Brain pericyte (primary cell): ENCODE measurements at places on chromosomes 2 and 18.

DNA sequence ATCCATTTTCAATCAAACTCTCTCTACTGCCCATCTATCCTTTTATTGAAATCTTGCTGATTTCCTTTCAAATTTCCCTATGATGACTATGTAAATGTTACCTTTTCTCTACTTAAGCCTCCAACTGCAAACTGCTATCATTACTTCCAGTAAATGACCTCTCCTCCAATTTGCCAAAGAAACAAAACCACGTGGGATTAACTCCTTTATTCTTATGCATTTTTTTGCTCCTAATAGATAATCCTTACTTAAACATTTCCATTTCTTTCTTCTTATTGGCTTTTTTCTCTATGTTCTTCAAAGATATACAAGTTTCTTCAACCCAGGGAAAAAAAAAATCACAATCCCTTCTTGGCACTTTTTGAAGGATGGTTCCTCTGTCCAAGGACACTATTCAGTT lies 61.2 kb downstream of the CCDC88A start:
- no peak for DNase-seq

- DNase-seq: no peak
These were observed 32.2 kb downstream of the NHEJ1 start for GRCh38 chr2:219128396-219128795.

GRCh38 chr2:161631855-161632391 lies 7.7 kb downstream of the SLC4A10 start:
- DNase-seq: no peak

GRCh38 chr2:148614322-148615049 lies 30.1 kb upstream of the EPC2 start:
- no peak for DNase-seq

DNA sequence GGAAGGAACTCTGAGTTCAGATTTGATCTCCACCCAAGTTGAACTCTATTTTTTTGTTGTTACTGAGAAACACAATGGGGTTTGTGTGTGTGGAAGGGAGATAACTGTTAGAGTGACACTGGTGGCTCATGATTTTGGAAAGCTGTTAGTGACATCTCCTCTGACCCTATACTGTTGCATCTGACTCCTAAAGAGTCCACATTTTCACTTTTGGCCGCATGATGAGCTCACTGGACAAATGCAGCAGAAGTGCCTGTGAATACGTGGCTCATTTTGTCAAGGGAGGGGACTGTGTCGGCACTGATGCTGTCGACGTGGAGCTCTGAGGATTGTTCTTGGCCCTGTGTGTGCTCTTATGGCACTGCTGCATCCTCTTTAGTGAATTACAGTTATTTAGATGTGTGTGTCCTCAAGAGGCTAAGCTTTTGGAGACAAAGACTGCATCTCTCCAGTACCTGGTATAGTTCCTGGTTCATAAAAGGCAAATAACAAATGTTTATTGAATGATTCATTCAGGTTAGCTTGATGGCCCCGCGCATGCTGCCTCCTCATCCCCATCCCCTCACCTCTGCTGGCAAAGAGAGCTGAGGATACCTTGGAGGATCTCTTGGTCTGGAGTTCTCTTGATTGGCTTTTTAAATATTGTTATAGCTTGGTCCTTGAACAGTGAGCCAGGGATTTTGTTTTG lies 135.4 kb downstream of the PHLPP1 start:
- DNase-seq: no peak

DNA sequence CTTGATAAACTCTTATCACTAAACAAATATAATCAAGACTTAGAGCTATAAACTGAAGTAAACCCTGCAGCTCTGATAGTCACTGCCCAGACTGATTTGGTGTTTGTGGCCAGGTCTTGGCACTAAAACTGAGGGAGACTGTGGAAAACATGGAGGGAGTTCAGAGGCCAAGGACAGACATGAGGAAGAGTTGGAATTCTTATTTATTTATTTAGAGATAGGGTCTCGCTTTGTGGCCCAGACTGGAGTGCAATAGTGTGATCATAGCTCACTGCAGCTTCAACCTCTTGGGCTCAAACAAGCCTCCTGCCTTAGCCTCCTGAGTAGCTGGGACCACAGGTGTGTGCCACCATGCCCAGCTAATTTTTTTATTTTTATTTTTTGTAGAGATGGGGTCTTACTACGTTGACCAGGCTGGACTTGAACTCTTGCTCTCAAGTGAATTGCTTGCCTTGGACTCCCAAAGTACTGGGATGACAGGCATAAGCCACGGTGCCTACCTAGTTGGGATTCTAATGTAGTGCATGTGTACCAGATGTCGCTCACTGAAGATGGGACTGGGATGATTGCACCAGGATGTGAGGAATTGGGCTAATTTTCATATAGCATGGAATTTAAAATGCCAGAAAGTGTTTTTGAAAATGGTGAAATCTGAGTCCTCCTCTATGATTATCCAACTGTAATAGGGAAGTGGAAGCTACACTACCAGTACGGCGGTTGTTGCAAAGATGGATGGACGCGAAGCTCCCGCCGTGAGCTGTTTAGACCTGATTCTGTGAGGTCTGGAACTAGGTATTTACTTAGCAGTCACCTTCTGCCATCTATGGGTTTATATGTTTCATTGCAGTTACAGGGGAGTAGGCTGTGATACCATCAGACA lies 52.7 kb upstream of the CTLA4 start:
- no peak for DNase-seq

- DNase-seq: no peak
These were observed 61.5 kb downstream of the STPG4 start for GRCh38 chr2:47093626-47094025.

- no peak for DNase-seq
These were observed 344.3 kb upstream of the RAB12 start for GRCh38 chr18:8264861-8265411.

GRCh38 chr18:34816183-34816582 lies 106.1 kb downstream of the DTNA start:
- DNase-seq: no peak

DNA sequence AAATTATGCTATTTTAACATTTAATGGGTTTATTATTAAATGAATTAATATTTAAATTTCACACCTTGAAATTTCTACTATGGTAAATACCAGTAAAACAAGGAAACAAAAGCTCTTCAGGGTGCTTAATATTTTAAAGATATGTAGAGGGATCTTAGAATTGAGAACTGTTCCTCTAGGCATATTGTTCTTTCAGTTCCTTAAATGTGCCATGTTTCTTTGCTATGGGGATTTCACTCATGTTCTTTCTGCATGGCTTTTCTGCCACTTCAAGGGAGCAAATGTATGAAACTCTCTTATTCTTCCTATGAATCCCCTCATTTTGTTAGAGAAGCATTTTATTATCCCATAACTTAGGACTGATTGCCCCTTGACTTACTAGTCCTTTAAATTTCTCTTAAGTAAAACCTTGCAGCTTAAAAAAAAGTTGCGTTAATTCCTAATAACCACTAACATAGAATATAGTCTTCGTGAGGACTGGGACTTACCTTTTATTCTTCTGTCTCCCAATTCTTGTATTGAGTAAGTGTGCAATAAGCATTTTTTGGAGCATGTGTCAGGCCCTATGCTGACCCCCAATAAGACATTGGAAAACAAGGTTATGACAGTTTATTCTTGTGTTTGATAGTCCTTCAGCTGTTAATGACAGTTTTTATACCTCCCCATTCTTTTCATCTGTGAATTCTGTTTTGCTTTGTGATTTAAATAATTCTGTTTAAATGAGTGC lies 95.7 kb downstream of the BIRC6 start:
- DNase-seq: no peak

GRCh38 chr2:43724728-43725526 lies 48.7 kb upstream of the C1GALT1C1L start:
- no peak for DNase-seq

GRCh38 chr2:162107361-162107901 lies 33.4 kb upstream of the DPP4 start:
- no peak for DNase-seq

GRCh38 chr2:121793816-121794215 lies 38.4 kb downstream of the TSN start:
- no peak for DNase-seq

- no peak for DNase-seq
These were observed 19.4 kb downstream of the DOK1 start for GRCh38 chr2:74573747-74574562.

DNA sequence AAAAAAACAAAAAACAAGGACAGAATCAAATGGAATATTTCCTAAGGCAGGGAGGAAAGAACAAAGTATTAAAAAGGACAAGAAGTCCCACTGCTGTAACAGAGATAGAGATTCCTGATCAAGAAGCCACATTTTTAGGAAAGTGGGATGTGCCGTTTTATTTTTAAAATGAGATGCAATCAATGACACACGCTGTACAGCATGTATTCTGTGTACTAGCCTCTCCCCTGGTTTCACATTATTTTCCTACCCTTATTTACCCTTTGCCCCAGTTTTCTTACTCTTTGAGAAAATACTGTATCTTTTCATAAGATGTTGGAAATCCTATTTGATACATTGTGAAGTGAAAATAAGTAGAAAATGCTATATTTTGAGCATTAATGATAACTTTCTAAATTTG lies 45.8 kb downstream of the E2F6 start:
- no peak for DNase-seq

DNA sequence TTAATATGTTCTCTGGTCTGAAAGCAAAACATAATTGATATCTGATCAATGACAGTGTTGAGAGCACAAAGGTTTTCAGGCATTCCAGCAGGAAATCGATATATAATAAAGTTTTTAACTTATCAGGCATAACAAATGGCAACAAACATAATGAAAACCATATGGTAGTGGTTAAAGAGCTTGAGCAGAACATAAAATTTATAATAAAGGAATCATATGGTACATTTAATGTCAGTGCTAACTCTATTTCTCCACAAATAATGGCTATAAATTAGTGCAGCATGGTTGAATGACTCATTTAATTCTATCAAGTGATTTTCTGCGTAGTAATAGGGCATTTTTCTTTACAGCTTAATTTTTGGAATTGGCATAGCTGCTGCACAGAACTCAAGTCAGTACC lies 306.2 kb downstream of the FSIP2 start:
- no peak for DNase-seq

DNA sequence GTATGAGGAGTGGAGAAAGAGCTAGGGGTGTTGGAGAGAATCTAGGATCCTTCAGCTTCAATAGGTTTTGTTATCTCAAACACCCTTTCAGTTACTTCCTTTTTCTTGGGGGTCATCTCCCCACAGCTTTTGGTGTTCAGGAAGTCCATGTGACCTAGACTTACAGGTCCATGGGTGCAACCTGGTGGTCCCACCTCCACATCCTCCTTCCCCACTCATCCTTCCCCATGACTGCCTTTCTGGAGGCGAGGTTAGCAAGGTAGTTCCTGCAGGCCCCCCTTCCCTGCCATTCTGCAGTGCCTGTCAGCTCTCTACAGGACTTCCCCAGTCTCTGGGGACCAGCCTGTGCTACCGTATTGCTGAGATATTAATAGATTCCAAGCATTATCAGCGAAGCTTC lies 107.6 kb downstream of the TMEM17 start:
- DNase-seq: no peak

- DNase-seq: no peak
These were observed 4.5 kb upstream of the MAP3K2 start for GRCh38 chr2:127392133-127392827.

- DNase-seq: no peak
These were observed 751.4 kb upstream of the HS6ST1 start for GRCh38 chr2:129069875-129070594.

DNA sequence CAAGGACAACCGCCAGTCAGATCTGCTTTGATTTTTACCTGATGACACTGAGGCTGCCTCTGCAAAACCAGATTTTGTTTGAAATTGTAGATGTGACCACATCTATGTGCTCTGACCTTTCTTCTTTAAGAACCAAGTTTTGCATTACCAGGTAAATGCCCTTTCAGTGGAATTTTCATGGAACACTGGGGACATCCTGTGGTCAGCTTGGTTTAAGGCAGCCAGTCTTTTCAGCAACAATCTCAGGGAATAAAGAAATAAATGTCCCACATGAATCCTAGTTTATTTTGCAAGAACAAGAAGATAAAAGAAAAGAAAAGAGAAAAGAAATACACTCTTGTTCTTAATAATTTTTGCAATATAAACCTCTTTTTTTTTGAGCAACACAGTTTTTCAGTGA lies 90.6 kb downstream of the POU3F3 start:
- no peak for DNase-seq

DNA sequence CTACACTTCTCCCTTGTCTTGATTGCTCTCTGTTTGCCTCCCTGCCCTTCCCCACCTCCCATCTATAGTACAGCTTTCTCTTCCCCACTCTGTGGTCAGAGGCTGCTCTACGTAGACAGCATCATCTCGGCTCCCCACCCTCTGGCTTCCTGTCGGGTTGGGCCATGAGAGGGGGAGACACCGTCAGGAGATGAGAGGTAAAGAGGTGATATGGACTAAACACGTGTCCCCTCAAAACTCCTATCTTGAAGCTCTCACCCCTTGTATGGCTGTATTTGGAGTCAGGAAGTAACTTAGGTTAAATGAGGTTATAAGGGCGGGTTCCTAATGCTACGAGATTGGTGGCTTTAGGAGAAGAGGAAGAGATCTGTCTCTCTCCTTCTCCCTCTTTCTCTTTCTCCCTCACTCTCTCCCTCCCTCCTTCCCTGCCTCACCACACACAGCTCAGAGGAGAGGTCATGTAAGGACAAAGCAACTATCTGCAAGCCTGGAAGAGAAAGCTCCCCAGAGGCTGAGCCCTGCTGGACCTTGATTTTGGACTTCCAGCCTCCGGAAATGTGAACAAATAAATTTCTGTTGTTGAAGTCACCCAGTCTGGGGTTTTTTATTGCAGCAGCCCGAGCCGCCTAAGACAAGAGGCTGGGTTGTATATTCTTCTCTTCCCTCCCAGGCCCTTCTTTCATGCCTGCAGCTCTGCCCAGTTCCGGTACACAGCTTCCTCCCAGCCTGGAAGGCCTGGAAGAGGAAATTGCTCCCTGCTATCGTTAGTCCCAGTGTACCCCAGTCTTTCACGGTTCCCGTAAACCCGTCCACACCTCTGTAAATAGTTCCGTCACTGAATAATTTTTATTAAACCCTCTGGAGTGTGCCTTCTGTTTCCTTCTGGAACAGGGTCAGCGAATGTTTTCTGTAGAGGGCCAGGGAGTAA lies 138.0 kb downstream of the AKAIN1 start:
- DNase-seq: no peak

GRCh38 chr2:206736935-206737334 lies 18.7 kb upstream of the DYTN start:
- no peak for DNase-seq
